ENCODE measurements at places on chromosomes 4 and X. TPM values are rescaled to one million over a fixed set of nuclear protein-coding genes. Genes with fewer than 3 reads are reported as not detected.
A peak's percentile ranks its signal among the peaks of the same experiment; 100 is the strongest.

GRCh38 chr4:112311516-112311915, 14.3 kb downstream of the ALPK1 start:
- no peak for DNase-seq

DNA sequence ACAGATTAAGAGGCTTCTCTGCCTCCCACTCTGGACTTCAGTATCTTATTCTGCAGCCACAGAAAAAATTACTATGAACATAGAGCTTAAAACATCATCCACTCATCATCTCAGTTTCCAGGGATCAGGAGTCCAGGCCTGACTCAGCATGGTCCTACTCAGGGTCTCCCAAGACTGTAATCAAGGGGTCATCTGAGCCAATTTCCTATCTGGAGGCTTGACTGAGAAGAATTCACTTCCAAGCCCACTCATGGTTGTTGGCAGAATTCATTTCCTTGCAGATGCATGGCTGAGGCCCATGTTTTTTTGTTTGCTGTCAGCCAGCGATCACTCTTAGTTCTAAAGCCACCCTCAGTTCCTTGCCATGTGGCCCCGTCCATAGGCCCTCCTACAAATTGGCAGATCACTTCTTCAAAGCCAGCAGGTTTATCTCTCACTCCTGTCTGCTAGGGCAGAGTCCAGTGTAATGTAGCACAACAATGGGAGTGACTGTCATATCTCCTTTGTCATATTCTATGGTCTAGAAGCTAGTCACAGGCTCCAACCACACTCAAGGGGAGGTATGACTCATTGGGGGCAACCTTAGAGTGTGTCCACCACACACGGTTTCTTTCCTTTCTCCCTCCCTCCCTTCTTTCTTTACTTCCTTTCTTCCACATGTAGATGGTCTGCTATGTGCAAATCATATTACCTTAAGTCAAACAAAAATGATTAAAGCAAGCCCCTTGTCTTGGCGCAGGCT, 251.6 kb downstream of the QDPR start:
- peak; percentile 74 for DNase-seq

- no peak for DNase-seq
These were observed 25.9 kb downstream of the CSF2RA start for GRCh38 chrX:1294301-1295067.

DNA sequence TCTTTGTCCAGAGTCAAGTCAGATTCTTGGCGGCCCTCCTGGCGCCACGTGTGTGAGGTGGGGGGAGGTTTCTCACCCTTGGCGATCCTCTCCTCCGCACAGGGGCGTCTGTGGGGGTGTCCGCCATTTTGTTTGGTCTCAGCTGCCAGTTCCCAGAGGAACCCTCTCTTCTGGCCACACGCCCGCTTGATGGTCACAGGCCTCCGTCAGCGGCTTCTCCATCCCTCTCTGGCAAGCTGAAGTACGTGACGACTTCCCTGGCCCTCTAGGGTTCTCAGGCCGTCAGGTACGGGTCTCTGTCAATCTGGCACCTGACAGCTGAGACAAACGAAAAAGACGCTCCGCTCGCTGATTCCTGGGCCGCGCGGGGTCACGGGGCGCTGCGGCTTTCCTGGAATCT, 272.6 kb downstream of the TRIML1 start:
- peak; percentile 53 for DNase-seq

Gene NOX1
- not detected for total RNA-seq

DNA sequence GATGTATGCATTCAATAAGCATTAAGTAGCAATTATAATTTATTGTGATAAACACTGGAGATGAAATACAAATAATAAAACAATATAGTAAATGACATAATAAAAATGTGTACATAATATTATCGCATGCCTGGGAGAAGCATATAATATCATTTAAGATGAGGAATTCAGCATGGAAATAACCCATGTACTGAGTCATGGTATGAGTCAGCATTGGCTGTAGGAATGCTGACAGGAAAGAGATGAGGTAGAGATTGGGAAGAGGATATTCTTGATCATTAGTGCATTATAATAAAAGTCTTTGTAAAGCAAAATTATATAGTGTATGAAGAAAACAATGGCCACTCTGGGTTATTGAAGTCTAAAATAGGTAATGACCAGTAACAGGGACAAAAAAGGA, 82.8 kb downstream of the MAGEB10 start:
- no peak for DNase-seq

Gene XKRX
- not detected for total RNA-seq

Gene CT45A1
- total RNA-seq: not detected

DNA sequence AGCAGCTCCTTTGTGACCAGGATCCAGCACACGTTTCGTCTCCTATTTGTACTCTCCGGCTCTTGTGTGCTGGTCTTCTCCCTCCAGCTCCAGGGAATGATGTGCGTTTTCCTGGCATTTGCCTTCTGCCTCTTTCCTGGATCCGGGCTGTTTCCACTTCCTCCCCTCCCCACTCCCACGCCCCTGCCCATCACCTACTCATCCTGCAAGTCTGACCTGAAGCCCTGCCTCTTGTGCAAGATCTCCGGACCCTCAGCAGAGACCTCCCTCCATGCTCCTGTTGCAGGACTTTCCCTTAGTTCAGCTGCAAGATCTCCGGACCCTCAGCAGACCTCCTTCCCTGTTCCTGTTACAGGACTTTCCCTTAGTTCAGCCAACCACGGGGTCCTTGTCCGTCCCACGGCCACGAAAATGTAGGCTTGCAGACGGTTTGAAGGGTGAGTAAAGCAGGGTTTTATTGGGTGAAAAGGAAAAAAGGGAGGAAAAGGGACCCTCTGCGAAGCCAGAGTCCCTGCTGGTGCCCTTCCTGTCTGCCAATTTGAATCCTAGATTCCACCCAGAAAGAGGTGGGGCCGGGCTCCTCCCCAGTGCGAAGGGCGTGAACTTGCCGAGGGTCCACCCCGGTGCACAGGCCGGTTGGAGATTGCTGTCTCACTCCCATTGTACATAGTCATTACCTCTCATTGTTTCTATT, 74.4 kb upstream of the IRF2 start:
- DNase-seq: no peak

- no peak for DNase-seq
These were observed 188.8 kb downstream of the RCHY1 start for GRCh38 chr4:75325318-75325979.

GRCh38 chr4:28082686-28083390, 1222.2 kb downstream of the STIM2 start:
- DNase-seq: no peak

Gene TGIF2LX
- total RNA-seq: not detected

Gene ZNF711
- total RNA-seq: 0.78 TPM

DNA sequence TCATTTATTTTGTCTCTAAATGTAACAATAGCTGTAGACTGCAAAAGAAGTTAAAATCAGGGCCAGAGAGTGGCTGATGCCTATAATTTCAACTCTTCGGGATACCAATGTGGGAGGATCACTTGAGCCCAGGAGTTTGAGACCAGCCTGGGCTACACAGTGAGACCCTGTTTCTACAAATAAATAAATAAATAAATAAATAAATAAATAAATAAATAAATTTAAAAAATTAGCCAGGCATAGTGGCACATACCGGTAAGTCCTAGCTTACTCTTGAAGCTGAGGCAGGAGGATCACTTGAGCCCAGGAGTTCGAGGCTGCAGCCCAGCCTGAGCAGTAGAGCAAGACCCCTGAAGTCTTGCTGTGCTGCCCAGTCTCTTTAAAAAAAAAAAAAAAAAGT, 79.1 kb downstream of the WWC2 start:
- no peak for DNase-seq

DNA sequence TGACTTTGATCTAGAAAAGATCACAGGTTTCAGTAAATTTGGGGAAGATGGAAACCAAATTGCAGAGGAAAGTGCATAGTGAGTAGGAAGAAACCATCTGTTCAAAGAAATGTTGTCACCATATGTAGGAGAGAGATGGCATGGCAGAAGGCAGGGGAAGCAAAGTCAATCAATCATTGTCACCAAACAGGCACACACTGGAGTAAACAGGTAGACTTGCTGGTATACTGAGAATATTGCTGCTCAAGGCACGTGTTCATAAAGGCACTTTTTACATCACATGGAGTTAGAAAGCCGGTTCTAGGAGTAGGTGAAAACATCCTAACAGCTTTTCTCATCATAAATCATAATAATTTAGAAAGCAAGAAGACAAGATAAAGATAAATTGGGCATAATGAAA, 550.5 kb upstream of the FAT1 start:
- no peak for DNase-seq

Gene MAGEB6
- total RNA-seq: not detected

Gene KLB
- total RNA-seq: not detected

GRCh38 chr4:33831442-33832066, 2412.8 kb downstream of the ARAP2 start:
- no peak for DNase-seq

Gene IQCM
- not detected for total RNA-seq

GRCh38 chr4:78237360-78237759, 180.2 kb downstream of the FRAS1 start:
- DNase-seq: no peak

- no peak for DNase-seq
These were observed 321.2 kb downstream of the PCDH7 start for GRCh38 chr4:31041385-31041784.

DNA sequence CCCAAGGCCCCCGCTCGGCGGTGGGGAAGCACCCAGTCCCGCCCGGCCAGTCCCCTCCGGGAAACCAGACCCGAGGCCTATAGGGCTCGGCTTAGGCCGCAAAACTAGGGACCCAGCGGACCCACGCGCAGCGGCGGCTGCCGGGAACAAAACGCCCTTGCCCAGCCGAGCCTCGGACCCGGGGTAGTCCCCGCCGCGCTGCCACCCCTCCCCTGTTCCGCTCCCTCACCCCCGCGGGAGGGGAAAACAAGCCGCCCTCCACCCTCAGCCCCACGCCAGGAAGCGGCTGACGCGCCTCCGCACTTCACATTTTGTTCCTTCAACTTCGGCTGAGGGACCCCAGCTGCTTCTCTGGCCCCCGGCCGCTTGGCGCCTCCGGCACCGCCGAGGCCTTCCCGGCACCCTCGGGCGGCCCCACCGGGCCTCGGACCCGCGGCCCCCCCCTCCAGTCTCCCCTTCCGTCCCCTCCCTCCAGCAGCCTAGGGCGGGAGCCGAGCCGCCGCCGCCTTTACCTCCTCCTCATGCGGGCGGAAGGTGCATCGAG, 694 bp downstream of the PDS5A start:
- DNase-seq: no peak

Gene SPATA18
- total RNA-seq: 7.5 TPM

GRCh38 chrX:34382416-34382815, 250.3 kb upstream of the FAM47A start:
- DNase-seq: no peak

DNA sequence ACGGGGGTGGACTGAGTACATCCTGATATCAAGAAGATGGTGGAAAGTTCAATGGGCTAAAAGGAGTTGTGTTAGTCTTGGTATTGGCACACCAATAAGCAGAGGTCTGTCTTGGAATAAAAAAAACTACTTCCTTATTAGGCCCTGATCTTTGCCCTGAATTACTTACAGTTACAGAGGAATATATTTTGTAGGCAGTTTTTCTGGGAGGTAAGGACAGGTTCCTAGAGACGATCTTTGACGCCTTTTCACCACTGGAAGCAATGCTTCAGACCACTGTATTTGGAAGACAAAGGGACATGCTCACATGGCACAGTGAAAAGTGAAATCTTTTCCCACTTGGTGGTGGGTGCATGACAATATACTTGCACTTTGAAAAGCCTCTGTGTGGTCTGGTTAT, 618 bp upstream of the XK start:
- no peak for DNase-seq

Gene KCND1
- 1.2 TPM for total RNA-seq

Data from esophagus muscularis mucosa (tissue), 4 donors.